ENCODE measurements at places on chromosomes 11 and 22.

DNA sequence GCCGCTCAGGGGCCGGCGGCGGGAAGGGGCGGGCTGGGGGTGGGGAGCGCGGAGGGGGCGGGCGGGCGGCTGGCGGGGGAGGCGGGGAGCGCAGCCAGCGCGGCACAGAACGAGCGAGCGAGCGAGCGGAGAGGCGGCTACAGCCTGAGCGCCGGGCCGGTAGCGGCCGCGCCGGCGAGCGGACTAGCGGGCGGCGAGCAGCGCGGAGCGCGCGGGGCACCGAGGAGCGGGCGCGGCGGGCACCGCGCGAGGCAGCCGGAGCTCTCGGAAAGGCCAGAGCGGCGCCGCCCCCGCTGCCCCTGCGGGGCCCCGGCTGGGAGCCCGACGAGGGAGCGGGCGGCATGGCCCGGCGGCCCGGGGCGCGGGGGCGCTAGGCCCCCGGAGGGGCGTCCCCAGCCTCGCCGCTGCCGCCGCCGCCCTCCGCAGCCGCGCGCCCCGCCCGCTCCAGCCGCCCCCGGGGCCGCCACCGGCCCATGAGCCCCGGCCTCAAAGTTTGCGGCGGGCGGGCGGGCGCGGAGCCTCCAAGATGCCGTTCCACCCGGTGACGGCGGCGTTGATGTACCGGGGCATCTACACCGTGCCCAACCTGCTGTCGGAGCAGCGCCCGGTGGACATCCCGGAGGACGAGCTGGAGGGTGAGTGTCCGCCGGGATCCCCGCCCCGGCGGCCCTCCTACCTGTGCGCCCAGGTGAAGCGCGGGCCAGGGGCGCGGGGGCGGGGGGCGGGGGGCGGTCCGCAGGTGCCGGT is at the start of gene CABP7:
Gene CABP7 (plus strand): TSS at position 105 of the 747 bp plus-strand sequence. CDS start 422 bp downstream, at position 527.
- no peak for DNase-seq

DNA sequence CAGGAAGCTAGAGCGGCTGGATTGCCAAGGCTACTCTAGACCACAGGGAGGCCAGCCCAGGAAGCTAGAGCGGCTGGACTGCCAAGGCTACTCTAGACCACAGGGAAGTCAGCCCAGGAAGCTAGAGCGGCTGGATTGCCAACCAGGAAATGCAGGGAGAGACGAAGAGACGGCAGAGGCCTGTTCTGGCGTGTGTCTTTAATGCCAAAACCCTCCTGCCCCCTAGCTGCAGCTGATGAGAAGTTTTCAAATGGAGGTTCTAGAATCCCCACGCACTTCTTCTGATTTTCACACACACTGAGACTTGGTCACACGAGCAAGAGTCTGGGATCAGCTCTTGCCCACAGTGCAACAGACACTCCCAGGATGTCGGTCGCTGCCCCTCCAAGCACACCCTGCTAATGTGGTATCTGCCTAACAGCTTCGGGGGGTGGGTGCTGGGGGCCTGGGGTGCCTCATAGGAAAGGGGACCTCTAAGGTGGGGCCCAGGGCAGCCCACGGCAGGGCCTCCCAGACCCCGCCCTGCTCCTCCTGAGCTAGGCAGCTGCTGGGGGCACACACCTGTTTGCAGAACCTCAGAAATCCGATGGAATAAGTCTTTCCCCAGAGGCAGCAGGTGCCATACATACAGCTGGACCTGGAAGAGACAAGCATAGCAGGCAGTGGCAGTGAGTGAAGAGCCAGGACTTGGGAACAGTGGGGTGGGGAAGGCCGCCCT is 28.5 kb downstream of the MAFF start:
- no peak for DNase-seq

GRCh38 chr11:123853038-123853437 is 32.4 kb downstream of the TMEM225 start:
- no peak for DNase-seq

- DNase-seq = no peak
Observed at GRCh38 chr11:111454561-111455192, 57.5 kb downstream of the BTG4 start.

DNA sequence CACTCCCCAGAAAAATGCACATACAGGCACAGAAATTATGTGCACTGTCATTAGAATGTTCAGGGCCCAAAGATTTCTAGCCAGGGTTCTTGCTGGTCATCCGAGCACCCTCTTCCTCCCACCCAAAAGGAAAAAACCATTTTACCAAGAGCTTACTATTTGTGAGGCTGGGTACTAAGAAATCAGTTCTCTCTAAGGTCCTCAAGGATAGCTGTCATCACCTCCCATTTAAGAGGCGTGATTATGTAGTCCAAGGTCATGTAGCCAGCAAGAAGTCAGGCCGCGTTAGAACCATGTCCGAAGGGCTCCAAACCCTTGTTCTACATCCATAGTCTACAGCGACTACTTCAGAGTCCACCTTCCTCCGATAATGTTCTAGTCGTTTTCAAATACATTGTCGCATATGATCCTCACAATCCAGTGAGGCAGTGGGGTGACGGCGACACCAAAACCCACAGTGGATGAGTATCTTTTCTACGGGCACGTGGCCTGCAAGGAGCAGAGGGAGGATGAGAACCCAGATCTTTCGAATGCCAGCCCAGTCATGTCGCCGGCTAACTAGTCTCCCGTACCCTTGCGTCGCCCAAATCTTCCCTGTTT is 634 bp downstream of the TIMM8B start:
- DNase-seq = no peak

DNA sequence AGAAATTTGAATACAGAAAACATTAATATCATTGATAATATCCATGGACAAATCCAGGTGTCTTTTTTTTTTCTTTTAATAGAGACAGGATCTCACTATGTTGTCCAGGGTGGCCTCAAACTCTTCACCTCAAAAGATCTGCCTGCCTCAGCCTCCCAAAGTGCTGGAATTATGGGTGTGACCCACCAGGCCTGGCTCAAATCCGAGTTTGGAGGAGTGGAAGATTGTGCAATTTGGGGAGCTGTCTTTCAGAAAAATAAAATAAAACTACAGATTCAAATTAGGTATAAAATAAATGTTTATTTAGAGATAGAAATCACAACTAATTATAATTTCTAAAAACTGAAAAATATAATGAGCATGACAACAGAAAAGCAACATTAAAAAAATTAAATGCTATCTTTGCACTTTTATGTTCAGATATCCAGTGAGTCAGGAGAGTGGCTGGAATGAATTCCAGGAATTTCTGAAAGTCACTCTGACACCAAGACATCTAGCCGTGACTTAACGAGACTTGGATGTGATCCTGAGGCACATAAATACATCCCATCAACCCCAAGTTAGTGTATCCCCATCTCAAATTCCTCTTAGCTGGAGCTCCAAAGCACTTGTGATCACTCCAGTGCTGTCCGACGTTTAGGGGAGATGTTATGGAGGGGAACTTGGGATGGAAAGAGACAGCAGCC is 128.6 kb upstream of the THY1 start:
- no peak for DNase-seq

DNA sequence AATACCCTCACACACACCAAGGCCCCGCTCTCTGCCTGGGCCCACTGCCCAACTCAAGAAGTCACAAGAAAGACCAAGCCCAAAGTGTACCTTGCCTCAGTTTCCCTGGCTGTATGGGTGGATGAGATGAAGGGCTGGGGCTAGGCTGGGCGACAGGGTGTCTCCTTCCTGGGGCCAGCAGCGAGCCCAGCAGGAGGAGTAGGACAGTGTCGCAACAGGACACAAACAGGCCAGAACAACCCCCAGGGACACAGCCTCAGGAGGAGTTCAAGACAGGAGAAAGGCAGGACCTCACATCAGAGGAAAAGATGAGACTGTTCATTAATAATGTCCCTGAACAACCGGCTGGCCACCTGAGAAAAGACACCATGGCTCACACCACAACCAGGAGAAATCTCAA is 13.3 kb downstream of the CSNK1E start:
- DNase-seq = no peak

GRCh38 chr22:50248196-50249081 is 2.6 kb downstream of the HDAC10 start:
- DNase-seq = no peak

DNA sequence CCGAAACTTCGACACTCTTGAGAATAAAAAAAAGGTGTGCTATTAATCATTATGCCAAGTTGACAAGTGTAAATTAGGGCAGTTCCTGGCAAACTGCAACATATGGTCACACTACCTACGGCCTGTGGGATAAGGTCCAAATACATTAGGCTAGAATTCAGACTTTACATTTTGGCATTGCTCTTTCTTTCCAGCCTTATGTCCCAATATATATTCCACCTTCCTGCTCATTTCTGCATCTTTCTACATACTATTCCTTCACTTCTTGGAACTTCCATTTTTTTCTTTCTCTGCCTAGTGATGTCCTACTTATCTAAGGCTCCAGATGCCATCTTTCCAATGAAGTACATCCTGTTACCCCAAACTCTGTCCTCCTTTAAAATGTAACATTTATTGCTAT is 577.2 kb downstream of the LRRC4C start:
- DNase-seq = no peak

DNA sequence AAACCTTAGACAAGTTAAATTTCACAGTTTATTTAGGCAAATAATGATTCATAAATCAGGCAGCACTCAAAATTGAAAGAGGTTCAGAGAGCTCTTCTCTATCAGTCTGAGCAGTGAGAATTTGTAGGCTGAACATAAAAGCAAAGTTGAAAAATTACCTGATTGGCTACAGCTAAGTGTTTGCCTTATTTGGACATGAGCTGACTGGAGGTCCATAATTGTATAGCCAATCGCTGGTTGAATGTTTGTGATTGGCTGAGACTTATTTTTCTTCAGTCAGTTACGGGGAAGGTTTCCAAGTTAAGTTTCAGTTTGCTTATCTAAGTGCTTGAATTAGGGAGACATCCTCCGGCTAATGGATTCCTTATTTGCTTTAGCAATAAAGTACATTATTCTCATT is 527.5 kb downstream of the CNTN5 start:
- no peak for DNase-seq

DNA sequence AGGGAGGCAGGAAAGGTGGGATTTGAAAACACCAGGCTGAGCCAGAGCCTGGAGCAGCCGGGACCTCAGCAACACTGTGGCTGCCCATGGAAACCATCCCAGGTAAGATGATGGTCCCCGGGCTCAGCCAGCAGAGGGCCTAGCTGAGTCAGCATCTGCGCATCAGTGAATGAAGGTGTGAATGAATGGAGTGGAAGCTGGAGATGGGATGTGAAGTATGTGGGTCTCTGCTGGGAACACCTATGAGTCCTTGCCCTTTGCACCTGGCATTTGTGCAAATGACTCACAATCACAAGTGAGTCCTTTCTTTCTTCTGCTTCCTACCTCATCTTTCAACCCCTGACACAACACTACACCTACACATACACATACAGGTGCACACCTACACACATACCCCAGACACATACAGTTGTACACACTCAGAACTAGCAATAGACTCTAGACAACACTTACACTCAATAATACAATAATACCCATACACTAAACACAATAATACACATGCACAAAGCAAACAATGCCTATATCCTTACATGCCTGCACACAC is 62.8 kb upstream of the PRDM11 start:
- DNase-seq = no peak

DNA sequence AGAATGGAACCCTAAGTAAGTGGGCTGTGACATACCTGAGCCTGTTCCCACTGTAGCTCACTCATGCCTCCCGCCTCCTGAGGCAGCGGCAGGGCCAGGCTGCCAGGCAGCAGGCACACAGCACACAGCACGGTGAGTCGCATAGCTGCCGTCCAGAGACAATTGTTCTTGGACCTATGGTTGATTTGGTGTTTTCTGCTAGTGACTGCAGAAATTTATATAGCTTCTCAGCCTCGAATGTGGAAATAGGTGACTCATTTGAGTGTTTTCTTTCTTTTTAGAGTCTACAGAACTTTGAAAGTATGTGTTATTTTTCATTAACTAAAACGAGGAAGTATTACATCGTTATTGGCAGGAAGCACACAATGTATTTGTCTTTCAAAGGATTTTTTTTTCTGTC is at the start of gene MMP7:
Gene MMP7 (minus strand): TSS at position 190 of the 400 bp plus-strand sequence. CDS start 47 bp downstream, at position 143.
- DNase-seq = no peak
